ENCODE measurements at places on chromosomes 5 and 9.

DNA sequence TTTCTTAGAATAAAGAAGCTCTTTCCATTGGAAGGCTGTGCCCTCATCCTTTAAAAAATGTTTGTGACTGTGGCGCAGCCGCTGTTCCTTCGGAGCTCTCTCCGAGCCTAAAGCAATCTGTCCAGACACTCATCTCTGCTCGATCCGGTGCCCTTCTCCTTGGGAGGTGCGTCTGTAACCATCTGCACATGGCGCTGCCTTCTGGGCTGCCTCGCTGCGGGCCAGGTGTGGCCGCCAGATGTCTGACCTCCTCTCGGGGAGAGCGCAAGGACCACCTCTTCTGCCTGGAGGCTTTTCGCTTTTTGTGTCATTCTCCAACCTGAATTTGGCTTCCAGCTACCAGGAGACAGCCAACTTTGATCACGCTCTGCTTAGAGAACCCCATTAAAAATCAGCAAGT, 153.4 kb upstream of the PTCH1 start:
- H3K27me3 ChIP-seq = peaks cover 7% of the 10 kb centered on the region
- no peak for DNase-seq
- H3K27ac ChIP-seq = no peak overlapping the region

GRCh38 chr5:69224520-69224919, 10.2 kb upstream of the CDK7 start:
- H3K4me1 ChIP-seq = peaks cover 8% of the 10 kb centered on the region
- H3K27ac ChIP-seq = no peak overlapping the region
- peaks cover 42% of the 10 kb centered on the region for H3K36me3 ChIP-seq
- no peak overlapping the region for H3K4me3 ChIP-seq

GRCh38 chr9:114371973-114372917, 15.5 kb downstream of the AKNA start:
- peaks cover 49% of the 10 kb centered on the region for H3K4me1 ChIP-seq
- peaks cover 34% of the 10 kb centered on the region for H3K36me3 ChIP-seq
- peak; percentile 31 for DNase-seq
- H3K4me3 ChIP-seq = peak overlapping the region; percentile 86
- H3K27me3 ChIP-seq = no peaks in the 10 kb centered on the region

- no peak overlapping the region for H3K27ac ChIP-seq
- H3K27me3 ChIP-seq = peaks cover 6% of the 10 kb centered on the region
- no peak for DNase-seq
- H3K36me3 ChIP-seq = no peaks in the 10 kb centered on the region
Observed at GRCh38 chr5:57745700-57746651, 263.4 kb upstream of the ACTBL2 start.

- no peaks in the 10 kb centered on the region for H3K36me3 ChIP-seq
- no peak for DNase-seq
Observed at GRCh38 chr9:134459164-134459563, 132.9 kb downstream of the RXRA start.

DNA sequence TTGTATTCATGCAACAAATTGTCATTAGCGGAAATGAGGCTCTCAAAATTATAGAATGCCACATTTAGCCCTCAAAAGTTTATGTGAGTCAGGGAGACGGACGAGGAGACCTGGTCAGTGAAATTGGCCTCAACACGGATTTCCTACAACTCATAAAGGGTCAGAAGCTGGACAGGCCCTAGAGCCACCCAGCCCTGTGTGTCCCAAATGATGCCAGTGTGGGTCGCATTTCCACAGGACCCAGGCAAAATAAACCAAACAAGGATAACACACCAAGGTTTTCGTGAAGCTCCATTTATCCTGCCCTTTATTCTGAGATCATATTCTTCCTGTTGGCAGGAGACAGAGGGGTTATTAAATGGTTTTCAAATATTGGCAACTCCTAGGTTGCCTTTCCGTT, 72.0 kb upstream of the COL5A1 start:
- no peak overlapping the region for H3K4me3 ChIP-seq
- no peaks in the 10 kb centered on the region for H3K36me3 ChIP-seq
- no peak for DNase-seq
- no peaks in the 10 kb centered on the region for H3K4me1 ChIP-seq
- no peak overlapping the region for H3K27ac ChIP-seq
- H3K27me3 ChIP-seq = no peaks in the 10 kb centered on the region

- no peaks in the 10 kb centered on the region for H3K27me3 ChIP-seq
- no peaks in the 10 kb centered on the region for H3K36me3 ChIP-seq
- no peak for DNase-seq
- no peaks in the 10 kb centered on the region for H3K4me1 ChIP-seq
- no peak overlapping the region for H3K27ac ChIP-seq
- H3K4me3 ChIP-seq = no peak overlapping the region
Observed at GRCh38 chr9:6142799-6143454, 72.7 kb upstream of the IL33 start.

- DNase-seq = no peak
- no peaks in the 10 kb centered on the region for H3K27me3 ChIP-seq
- H3K36me3 ChIP-seq = peaks cover 76% of the 10 kb centered on the region
- H3K27ac ChIP-seq = no peak overlapping the region
- H3K4me3 ChIP-seq = no peak overlapping the region
- peaks cover 2% of the 10 kb centered on the region for H3K4me1 ChIP-seq
Observed at GRCh38 chr5:639253-639530, 27.1 kb downstream of the CEP72 start.

- H3K4me1 ChIP-seq = peaks cover 23% of the 10 kb centered on the region
- no peak overlapping the region for H3K27ac ChIP-seq
- no peak for DNase-seq
Observed at GRCh38 chr5:180820788-180821321, 18.2 kb upstream of the MGAT1 start.

GRCh38 chr9:90838581-90839154, 37.0 kb downstream of the SYK start:
- DNase-seq = no peak
- no peaks in the 10 kb centered on the region for H3K36me3 ChIP-seq
- no peaks in the 10 kb centered on the region for H3K4me1 ChIP-seq

DNA sequence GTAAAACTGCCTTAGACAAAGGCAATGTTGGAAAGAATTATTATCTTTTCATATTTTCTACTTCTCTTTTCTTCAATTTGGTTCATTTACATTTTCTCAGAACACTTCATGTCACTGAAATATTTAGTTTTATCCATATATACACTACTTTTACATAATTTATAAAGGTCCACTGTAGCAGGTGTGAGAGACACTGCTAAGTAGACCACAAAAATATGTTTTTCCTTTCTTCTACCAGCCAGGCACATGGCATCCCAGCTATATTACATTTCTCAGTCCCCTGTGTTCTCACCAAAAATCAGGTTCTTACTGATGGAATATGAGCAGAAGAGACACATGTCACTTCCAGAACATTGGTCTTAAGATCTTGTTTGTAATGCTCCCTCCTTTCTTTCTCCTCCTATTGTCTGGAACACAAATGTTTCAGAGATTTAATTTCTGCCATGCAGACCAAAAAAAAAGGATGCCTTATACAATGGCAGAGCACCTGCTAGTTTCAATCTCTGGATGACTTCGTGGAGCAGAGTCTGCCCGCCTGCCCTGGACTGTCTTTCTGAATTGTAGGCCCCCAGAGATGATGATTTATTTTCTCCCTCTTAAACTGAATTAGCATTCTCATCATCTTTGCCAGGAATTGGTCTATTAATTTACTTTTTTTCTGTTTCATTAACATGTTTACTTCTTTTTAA, 125.4 kb upstream of the ACOT12 start:
- H3K4me1 ChIP-seq = no peaks in the 10 kb centered on the region
- DNase-seq = no peak
- H3K27ac ChIP-seq = no peak overlapping the region
- H3K36me3 ChIP-seq = no peaks in the 10 kb centered on the region

DNA sequence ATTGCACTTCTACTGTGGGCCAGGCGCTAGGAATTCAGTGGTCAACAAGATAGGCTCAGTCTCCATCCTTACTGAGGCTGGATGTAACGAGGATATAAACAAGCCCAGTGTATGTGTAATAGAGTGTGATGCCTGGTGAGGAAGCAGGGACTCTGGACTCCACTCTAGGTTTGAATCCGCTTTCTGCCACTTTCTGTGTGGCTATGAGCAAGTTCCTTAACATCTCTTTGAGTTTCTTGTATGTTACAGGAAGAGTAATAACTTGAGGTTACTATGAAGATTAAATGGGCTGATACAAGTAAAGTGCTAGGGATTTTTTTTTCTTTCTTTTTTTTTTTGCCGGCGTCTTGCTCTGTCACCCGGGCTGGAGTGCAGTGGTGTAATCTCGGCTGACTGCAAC, 12.4 kb downstream of the DOCK2 start:
- H3K4me3 ChIP-seq = peak overlapping the region; percentile 80
- peaks cover 36% of the 10 kb centered on the region for H3K36me3 ChIP-seq
- H3K27me3 ChIP-seq = no peaks in the 10 kb centered on the region
- DNase-seq = no peak
- peak overlapping the region; percentile 92 for H3K27ac ChIP-seq

DNA sequence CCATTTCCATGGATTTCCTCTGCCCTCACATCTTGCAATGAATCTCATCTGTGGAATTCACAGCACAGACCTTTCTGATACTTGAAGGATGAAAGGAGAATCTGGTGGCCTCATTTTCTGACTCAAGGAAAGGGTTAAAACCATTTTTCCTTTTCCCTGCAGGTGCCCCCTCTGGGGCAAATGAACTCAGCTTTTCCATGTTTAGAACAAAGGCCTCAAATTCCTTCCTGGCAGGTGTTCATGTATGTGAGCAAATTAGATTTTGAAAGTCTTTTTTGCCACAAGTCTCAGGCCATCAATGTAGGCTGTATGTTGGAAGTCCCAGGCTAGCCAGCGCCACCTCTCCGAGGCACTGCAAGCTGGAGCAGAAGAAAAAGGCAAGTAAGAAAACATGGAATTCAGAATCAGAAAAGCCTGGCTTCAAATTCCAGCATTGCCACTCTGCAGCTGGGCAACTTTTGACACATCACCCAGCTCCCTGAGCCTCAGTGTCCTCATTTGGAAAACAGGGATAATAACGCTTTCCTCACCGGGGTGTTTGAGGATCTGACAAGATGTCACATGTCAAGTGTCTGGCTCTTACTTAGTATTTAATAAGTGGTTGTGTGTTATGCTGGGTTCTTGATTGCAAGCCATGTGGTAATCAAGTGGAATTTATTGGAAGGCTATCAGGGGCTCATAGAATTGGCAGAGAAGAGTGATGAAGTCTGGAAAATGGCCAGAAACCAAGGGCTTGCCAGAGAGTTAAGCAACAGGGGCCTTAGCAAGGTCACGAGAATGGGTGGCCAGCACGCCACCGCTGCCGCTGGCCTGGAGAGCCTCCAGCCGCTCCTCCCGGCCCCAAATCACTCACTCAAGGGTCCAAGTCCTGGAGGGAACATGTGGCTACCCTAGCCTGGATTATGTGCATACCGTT, 48.4 kb upstream of the SMIM23 start:
- H3K27me3 ChIP-seq = no peaks in the 10 kb centered on the region
- H3K36me3 ChIP-seq = no peaks in the 10 kb centered on the region
- no peak overlapping the region for H3K4me3 ChIP-seq
- no peak overlapping the region for H3K27ac ChIP-seq

- H3K4me3 ChIP-seq = no peak overlapping the region
- H3K4me1 ChIP-seq = peaks cover 48% of the 10 kb centered on the region
- peaks cover 29% of the 10 kb centered on the region for H3K36me3 ChIP-seq
- no peak for DNase-seq
- no peaks in the 10 kb centered on the region for H3K27me3 ChIP-seq
Observed at GRCh38 chr5:87399720-87400119, 13.0 kb downstream of the CCNH start.

DNA sequence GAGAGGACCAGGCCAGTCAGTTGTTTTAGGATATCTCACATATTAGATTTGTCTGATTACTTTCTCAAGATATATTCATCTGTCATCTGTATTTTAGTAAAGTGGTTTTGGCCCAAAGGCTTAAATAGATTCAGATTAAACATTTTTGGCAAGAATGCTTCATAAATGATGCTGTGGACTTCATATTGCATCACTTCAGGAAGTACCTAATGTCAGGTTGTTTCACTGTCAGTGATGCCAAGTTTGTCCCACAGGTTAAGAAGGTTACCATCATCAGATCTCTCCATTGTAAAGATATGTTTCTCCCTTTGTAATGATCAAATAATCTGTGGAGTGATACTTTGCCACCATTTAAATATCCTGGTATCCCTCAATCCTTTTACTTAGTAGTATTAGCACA, 37.3 kb downstream of the ERCC6L2 start:
- no peaks in the 10 kb centered on the region for H3K27me3 ChIP-seq
- peaks cover 63% of the 10 kb centered on the region for H3K36me3 ChIP-seq
- peaks cover 36% of the 10 kb centered on the region for H3K4me1 ChIP-seq
- H3K4me3 ChIP-seq = no peak overlapping the region
- H3K27ac ChIP-seq = no peak overlapping the region

DNA sequence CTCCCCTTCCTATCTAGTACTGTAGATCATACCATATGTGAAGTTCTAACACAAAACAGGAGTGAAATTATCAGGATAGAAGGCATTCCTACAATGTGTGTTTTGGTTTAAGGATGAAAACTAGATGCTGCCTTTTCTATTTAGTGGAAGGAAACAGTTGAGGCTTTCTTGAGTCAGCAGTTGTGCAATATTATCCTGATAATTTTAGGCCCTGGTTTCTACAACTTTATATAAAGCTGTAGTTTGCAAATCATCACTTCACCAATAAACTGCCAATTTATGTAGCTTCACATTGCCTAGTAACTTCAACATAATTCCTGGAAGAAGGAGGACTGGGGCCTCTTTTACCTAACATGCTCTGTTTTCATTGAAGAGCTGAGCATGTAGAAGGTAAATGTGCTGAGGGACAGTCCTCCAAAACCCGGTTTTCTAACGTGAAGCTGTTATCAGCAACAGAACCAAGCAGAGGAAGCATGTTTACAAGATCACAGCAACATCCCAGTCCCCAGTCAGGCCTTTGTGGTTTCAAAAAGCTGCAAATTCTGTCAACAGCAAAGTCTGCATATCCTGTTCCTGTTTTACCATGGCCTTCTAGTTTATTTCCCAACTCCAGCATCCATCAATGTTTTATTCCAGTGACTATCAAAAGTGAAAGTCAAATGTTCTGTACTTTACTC, 513.4 kb upstream of the MEF2C start:
- H3K27me3 ChIP-seq = no peaks in the 10 kb centered on the region
- H3K36me3 ChIP-seq = no peaks in the 10 kb centered on the region
- no peak for DNase-seq

DNA sequence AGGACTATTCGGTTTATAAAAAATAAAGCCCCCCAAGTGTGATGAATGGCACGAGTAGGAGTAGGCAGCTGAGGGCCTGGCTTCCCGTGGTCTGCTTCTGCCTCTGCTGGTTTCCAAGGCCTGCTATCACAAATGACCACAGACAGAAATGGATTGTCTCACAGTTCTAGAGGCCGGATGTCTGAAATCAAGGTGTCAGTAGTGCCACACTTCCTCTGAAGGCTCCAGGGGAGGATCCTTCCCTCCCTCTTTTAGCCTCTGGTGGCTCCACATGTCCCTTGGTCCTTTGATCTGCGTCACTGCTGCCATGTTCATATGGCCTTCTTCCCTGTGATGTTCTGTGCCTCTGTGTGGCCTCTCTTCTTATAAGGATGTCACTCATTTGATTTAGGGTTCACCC, 15.1 kb downstream of the PRKACG start:
- no peaks in the 10 kb centered on the region for H3K27me3 ChIP-seq
- no peak overlapping the region for H3K4me3 ChIP-seq
- no peak overlapping the region for H3K27ac ChIP-seq
- no peak for DNase-seq

GRCh38 chr5:61595426-61595825, 263.4 kb downstream of the ZSWIM6 start:
- no peak for DNase-seq
- H3K4me3 ChIP-seq = no peak overlapping the region
- H3K4me1 ChIP-seq = peaks cover 6% of the 10 kb centered on the region
- peaks cover 5% of the 10 kb centered on the region for H3K27me3 ChIP-seq
- H3K36me3 ChIP-seq = no peaks in the 10 kb centered on the region

GRCh38 chr5:116673453-116673852, 98.8 kb upstream of the SEMA6A start:
- no peaks in the 10 kb centered on the region for H3K36me3 ChIP-seq
- H3K27me3 ChIP-seq = peaks cover 2% of the 10 kb centered on the region
- DNase-seq = no peak
- H3K4me1 ChIP-seq = no peaks in the 10 kb centered on the region
- no peak overlapping the region for H3K27ac ChIP-seq

All from naive thymus-derived CD8-positive, alpha-beta T cell (primary cell).